ENCODE measurements at places on chromosomes 1 and 21.

DNA sequence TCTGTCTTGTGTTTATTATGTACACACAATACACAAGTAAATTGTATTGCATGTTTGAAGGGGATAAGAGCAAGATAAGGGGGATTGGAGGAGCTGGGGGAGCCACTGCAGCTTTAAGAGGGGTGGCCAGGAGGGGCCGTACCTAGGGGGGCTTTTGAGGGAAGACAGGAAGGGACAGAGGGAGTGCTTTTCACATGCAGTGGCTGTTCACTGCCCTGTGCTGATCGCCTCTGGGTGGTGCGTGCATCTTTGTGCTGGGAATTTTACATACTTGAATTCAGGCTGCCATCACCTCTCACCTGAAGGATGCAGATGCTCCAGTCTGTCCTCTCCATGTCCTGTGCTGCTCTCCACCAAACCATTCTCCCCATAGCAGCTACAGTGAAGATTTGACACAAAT is 179.5 kb downstream of the PTPRU start:
- no peak for DNase-seq

DNA sequence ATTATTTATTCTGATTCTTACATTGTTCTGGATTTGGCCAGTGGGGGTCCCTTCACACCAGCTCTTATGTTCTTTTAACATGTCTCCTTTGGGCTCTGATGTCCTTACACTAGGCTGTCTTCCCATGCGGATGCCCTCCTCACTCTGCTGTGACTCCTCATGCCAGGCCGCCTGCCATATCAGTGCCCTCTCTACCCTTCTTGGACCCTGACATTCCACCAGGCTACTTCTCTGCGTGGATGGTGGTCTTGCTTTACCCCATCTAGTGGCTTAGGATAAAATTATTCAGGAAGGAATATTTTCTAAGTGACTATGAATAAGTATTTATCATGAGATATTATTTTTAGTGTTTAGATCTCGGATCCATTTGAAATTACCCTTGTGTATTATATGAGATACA is 21.2 kb downstream of the ATF6 start:
- no peak for DNase-seq

DNA sequence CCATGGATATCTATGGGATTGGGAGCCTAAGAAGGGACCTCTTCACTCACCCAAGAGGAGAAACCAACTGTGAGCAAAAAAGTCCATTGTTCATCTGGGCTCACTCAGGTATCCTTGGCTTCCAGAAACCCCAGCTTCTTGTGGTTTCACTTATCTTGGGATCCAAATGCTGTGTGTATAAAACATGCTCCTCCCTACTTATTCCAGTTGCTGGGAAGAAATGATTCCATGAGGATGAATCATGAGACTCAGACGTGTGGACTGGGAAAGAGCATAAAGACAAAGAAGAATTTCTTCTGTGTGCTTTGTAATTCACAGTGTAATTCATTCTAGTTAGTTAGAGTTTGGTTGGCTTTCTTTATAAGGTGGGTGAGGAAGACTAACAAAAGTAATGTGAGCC is 283.7 kb downstream of the ZNF648 start:
- no peak for DNase-seq

DNA sequence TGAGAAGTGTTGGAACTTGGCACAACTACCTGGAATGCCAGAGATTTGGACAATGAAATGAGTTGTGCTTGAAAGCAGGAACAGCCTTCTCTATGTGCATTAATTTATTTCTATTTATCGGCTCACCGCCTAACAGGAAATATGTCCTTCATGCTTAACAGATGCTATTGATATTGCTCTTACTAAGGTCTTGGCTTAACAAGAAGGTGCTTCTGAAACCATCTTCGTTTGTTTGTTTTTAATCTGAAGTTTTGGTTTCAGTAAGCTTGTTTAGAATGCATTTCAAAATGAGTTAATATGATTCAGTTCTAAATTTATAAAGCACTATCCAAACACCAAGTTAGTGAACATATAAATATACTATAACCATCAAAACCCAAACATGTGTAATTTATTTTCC is 898.3 kb upstream of the B3GALT2 start:
- no peak for DNase-seq

DNA sequence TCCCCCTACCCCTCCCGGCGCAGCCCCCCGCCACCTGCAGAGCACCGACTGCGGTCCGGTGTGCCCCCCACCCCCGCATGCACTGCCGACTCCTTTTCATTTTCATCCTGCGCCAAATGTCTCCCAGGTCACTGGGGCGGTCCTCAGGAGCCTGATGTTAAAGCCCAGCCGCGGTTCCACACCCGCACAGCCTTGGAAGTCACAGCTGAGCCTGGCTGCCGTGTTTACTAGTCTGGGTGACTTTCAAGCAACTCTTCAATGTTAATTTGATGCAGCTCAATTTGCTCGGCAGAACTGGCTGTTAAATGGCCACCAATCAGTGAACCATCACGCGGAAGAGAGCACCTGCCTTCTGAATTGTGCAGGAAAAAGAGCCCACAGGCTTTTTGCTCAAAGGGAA is 27.2 kb downstream of the THAP3 start:
- no peak for DNase-seq

DNA sequence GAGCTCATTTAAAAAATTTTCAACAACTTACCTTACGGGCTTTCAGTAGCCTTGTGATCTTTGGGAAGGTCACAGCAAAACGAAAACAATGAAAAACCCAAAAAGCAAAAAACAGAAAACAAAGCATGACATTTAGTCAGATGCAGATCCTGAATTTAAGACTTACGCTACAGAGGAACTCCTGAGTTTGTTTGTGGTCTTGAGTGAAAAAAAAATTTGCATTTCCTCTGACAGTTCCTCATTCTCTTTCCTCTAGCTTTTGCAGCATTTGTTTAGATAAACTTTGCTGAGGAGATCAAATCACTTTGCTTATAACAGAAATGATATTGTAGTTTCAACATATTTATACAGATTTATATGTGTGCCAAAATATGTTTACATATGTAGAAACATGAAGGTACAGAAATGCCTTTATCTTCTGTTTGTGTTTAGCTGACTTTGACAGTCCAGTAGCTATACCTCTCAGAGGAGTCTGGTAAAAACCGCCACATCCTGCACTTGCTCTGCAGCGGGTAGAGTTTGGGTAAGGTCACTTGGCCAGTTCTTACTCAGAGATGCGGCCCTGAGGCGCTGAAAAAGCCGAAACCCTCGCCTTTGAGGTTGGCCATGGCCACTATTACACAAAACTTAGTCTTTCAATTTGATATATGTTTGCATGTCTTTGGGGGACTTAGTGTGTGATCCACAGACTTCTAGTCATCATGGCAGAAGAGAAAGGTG is 142.5 kb downstream of the TNR start:
- DNase-seq, result peak; percentile 36

- no peak for DNase-seq
Observed at GRCh38 chr1:208446271-208446691, 202.1 kb upstream of the PLXNA2 start.

DNA sequence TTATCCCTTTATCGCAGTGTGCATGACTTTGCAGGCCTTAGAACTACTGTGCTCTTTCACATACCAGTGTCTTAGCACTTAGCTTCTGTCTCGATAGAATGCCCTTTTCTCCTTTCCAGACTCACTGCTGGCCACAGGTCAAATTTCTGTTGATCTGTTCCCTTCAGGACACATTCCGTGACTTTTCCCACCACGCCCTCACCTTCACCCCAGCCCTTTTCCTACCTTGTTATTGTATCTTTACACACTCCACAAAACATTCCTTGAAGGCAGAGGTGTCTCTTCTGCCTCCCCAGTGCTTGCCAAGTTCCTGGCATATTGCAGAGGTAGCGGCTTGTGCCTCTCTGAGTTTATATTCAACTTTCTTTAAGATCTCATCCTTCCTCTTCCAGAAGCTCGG is 3.7 kb upstream of the IGSF9 start:
- DNase-seq, result no peak

DNA sequence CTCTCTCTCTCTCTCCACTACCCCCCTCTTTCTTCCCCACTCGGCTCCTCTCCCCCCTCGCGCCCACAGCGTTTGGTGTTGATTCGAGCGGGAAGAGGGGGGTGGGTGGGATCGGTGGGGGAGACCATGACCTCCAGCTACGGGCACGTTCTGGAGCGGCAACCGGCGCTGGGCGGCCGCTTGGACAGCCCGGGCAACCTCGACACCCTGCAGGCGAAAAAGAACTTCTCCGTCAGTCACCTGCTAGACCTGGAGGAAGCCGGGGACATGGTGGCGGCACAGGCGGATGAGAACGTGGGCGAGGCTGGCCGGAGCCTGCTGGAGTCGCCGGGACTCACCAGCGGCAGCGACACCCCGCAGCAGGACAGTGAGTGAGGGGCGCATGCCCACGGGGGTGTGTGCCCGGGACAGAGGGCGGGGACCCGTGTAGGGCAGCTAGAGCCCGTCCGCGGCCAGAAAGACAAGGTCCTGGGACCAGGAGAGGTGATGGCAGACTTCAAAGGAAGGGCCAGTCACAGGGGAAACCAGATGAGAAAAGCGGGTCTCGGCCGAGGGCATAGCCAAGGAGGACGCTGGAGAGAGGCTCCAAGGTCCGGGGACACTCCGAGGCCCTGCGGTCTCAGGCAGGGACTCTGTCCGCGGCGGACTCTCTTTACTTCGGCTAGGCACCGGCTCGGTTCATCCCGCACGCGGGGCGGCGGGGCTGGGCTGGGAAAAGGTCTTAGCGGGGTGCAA is at the start of gene PRRX1:
PRRX1 (plus strand) TSS at position 39 of the 735 bp plus-strand sequence; CDS start at position 127, 88 bp downstream.
- no peak for DNase-seq

DNA sequence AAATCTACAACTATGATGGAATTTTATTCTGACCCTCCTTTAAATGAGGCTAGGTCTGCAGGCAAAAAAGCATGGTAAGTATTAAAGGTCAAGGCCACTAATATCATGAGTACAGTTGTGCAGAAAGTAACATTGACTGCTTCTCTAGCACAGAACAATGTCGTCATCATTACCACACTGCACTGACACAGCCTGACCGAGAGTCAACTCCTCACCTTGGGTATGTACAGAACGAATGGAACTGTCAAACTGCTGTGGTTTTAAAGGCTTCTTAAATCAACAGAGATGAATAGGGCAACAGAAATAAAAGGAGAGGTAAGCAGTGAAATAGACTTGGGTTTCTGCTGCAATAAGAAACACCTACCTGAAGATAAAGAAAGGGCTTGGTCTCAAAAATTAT is 88.8 kb downstream of the TBX15 start:
- no peak for DNase-seq

DNA sequence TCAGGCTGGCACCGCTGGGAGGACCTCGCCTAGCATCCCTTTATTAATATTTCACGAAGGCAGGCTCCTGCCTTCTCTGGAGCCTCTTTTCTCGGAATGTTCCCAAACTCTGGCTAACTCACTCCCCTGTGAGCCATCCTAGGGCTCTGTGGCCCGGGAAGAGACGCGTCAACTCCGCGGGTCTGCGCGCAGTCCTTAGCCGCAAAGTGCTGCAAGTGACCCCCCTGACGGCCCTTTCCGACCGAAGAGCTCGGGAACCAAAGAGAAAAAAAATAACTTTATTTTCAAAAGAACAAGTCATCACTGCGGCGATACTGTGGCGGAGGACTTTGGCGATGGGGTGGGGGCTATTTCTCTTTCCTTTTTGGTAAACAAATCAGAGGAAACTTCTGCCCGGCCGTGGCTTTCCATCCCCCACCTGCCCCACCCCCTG is 14.6 kb downstream of the NR5A2 start:
- no peak for DNase-seq

DNA sequence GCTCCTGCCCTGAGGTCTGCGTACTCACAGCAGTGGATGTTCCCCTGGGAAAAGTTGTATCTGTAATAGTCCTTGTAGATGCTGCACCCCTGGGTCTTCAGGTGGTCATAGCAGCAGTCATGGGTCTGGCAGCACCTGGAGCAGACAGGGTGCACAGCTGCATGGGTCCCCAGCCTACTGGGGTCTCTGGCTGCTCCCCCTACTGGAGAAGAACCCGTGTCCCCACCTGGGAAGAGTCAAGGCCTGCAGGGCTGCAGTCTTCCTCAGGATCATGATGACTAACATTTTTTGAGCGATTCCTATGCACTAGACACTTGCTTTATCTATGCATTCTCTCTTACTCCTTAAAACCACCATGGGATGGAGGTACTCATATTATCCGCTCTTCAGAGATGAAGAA is 3.9 kb downstream of the PLA2G2D start:
- no peak for DNase-seq

DNA sequence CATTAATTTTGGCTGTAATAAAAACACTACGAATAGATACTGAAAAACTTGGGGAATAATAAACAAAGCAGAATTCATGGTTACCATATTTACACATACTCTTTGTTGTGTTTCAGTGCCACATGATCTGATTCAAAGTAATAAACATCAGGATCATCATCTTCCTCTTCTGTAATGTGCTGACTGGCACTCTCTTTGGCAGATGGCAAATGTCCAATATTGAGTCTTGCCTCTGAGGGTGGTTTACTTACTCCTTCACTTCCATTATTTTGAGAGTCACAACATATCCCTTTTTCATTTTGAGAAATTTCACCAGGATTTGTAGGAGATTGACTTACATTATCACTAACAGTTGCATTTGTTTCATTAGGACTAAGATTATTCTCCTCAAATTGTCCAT is 50.7 kb downstream of the ZZZ3 start:
- no peak for DNase-seq

- no peak for DNase-seq
Observed at GRCh38 chr21:46061950-46062349, 36.0 kb upstream of the COL6A2 start.
